ENCODE measurements at places on chromosomes 6 and 20.

GRCh38 chr6:46677314-46677654 lies 10.4 kb upstream of the TDRD6 start:
- DNase-seq: no peak

- DNase-seq: no peak
These were observed 11.2 kb downstream of the CNBD2 start for GRCh38 chr20:35979544-35979943.

- no peak for DNase-seq
These were observed 43.7 kb downstream of the ADNP start for GRCh38 chr20:50887576-50887975.

- no peak for DNase-seq
These were observed 27.2 kb upstream of the SYNJ2 start for GRCh38 chr6:157954150-157955117.

- no peak for DNase-seq
These were observed 154.7 kb downstream of the PHF3 start for GRCh38 chr6:63790334-63790733.

DNA sequence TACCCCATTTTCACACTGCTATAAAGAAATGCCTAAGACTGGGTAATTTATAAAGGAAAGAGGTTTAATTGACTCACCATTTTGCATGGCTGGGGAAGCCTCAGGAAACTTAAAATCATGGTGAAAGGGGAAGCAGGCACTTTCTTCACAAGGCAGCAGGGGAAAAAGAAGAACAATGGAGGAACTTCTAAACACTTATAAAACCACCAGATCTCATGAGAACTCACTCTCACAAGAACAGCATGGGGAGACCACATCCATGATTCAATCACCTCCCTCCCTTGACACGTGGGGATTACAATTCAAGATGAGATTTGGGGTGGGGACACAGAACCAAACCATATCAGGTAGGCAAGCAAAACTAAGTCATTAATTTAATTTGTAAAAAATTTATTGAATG lies 343.2 kb downstream of the FRK start:
- no peak for DNase-seq

DNA sequence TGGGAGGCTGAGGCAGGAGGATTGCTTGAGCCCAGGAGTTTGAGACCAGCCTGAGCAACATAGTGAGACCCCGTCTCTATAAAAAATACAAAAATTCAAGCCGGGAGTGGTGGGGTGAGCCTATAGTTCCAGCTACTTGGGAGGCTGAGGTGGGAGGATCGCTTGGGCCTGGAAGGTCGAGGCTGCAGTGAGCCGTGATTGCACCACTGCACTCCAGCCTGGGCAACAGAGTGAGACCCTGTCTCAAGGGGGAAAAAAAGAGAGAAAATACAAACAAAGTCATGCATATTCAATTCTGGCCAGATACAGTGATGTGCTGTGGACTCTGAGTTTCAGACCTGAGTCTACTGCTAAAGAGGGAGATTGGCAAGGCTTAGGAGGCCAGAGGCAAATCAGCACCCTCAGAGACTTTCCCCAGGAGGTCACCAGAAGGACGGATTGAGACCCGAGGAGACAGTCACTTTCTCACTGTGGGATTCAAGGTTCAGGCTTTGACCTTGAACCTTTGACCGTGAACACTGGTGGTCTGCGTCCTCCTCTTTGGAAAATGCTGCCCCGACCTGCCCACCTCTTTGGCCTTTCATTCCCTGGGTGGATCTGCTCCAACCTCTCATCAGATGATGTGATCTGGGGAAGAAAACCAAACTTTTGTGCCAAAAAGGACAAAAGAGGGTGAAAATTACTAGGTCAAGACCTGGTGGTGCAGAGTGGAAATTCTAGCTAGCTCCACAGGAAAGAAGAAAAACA lies 31.2 kb downstream of the TGM2 start:
- peak; percentile 58 for DNase-seq

DNA sequence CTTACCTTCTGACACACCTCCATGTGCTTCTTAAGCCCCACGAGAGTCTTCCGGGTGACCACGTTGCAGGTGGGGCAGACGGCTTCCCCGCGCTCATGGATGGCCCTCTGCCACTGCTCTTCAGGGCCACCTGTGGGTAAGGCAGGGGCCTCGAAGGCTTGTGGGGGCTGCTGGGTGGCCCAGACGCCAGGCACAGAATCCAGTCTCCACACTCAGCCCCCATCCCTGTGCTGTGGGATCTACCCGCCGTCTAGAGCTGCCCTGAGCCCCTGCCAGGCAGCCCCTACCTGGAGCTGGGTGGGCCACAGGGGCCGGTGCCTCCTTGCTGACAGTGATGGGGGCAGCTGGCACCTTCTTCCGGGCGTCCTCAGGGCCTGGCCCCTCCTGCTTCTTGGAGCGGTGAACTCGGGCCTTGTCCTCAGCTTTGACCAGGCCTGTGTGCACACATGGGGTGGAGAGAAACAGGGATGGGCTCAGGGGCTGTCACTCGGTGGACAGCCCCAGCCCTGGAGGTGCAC lies 5.9 kb downstream of the ZNF512B start:
- DNase-seq: peak; percentile 77

DNA sequence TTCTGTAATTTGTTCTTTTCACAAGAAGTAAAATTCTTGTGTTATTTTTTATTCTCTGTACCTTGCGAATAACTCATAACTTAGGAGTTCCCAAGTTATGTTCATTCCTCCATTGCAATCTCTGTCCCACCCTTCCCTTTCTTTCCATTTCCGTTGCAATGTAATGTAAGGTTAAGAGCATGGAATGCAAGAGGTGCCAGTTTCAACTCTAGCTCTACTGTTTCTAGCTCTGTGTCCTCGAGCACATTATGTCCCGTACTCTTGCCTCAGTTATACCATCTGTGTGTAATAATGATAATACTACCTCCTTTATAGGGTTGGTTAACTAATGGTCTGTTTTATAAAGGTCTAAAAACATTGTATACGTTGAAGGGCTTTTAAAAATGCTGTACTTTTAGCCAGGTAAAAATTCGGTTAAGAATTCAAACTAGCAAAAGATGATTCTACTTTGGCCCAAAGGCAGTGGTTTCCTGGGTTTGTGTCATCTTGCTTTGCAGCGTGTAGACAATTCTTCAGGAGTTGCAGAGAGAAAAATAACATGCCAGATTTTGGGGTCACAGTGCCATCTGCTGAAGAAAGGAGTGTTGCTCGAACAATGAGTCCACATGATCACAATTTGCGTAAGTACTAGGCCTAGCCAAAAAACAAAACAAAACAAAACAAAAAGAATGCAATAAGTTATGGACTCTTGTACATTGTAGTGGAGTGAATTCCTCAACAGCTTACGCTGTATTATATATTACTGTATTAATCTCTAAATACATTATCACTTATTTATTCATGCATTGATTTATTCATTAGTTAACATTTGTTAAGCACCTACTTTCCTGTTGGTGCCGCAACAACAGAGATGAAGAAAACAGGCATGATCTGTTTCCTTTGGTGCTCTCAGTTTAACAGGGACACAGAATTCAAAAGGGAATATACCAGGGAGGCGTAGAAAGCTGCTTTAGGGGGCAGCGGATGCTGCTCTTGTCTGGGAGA lies 10.0 kb upstream of the PFDN4 start:
- DNase-seq: no peak

GRCh38 chr6:162882801-162883481 lies 155.2 kb downstream of the PACRG start:
- DNase-seq: no peak

DNA sequence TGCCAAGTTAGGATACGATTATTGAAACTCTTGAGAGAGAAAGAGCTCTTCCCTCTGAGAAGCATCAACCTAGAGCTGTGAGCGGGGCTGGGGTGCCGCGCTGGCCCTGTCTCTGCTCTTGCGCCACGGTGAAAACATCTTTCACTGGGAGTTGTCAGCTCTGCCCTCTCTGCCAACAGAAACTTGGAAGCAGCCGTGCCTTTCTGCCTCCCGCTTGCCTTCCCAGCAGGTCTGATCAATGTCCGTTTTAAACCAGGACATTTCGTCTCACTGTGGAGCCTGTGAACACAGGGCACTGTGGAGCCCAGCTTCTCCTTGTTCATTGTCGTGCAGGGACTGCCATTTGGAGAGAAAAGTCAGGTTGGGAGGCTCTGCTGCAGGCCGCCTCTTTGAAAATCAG lies 249.2 kb upstream of the PMEPA1 start:
- peak; percentile 42 for DNase-seq

DNA sequence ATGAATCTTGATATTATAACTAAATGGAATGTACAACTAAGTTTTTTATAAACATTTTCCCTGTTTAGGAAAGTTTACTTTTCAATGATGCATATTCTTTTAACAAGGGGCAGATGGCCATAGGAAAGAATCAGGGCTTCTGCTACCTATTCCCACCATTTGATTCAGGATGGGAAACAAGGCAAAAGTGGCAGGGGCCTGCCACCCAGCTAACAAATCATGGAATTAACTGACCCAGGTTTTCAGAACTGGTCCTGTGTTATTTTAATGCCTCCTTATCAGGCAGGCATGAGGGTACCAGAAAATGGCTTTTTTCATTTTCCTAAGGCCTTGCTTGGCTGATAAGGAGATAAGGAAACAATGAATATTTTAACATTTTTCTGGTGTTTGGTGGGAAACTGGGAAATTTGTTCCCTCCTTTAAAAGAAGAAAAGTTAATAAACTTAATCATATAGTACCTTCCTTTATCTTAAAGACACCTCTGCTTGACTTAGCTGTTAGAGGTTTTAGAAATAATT lies 6.7 kb downstream of the POU3F2 start:
- no peak for DNase-seq

GRCh38 chr6:116400328-116400727 lies 29.6 kb downstream of the DSE start:
- no peak for DNase-seq

GRCh38 chr20:37235065-37235464 lies 26.5 kb downstream of the GHRH start:
- no peak for DNase-seq

DNA sequence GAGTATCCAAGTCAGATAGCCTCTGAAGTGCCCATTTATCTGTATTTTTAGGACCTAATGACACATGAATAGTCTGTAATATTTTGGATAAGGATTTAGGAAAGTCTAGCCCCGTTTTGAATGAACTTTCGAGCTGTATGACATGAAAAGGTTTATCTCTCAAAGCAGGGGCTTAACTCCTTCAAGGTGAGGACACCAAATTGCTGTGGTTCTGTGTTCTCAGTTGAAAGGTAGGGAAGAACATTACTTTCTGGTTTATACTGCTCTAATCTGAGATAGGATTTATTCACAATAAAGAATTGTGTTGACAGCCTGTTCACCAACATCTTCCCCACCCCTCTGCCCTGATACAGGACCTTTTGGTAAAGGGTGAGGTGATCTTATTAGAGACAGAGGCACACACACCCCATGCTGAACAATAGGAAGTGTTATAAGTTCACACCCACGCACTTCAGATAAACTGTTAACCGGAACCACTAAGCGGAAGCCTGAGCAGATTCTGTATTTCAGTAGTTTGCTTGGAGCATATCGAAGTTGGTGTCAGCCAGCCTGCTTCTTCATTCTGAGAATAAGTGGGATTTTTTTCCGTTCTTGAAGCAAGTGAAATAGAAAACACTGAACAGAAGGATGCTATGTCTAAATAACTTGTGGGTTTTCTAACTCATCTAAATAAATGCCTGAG lies 223.3 kb downstream of the TMEM242 start:
- no peak for DNase-seq

DNA sequence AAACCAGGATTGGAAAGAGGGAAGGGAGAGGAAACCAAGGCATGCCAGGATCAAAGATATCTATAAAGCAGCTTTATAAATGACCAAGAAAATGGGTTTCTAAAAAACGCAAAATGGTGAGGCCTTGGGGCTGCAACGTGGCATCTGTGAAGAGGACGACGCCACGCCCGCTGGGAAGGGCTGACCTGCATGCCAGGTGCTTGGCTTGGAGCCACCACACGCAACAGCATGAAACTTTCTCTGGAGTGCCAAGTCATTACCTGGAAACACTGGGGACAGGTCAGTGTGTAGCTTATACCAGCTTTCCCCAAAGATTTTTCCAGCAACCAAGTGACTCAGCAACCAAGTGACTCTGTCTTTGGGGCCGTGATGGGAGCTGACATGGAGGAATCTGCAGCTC lies 82.5 kb downstream of the POPDC3 start:
- DNase-seq: no peak

DNA sequence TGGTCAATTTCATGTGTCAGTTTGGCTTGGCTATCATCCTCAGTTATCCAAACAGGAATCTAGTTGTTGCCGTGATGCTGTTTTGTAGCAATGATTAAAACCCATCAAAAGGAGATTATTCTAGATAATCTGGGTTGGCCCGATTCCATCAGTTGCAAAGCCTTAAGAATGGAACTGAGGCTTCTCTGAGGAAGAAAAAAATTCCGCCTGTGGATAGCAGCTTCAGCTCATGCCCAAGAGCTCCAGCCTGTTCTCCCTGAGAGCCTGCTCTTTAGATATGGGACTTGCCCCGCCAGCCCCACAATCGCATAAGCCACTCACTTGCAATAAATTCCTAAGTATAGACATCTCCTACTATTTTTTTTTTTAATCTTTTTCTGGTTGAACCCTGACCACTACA lies 61.5 kb downstream of the SEL1L2 start:
- no peak for DNase-seq

DNA sequence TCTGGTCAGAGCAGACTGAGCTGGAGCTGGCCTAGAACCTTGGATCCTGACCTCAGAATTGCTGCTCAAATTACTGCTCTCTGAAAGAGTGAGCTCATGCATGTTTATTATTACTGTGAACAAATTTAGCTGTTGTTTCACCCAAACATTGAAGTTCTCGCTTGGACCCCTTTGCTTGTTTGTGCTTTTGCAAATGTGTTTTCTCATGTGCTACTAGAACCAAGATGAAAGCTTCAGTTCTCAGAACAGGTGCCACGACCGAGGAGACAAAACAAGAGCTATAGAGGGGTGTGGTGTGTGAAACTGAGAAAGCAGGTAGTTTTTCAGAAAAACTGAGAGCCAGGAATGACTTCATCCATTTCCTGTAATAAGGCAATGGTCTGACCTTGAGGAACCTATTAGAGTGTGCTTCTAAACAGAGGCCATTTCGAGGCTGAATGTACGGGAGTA lies 50.0 kb upstream of the ESR1 start:
- no peak for DNase-seq

DNA sequence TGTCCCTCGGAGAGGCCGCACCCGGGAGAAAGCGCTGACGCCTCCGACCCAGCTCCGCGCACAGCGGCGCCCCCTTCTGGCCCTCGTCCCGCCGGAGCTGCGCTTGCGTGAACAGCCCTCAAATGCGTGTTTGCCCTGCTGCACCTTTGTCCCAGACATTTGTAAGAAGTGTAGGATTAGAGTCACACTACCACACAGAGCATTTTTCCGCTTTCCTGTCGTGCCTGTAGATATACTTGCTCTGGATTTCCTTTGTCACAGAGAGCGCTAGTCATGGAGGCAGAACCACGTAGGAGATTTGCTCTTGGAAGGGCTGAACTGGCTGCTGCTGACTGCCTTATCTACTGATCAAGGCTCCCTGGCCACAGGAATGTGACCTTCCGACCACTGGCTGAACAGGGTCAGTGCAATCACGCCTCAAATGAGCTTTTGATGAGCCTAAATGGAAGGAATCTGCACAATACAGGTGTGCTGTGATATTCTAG lies 62.3 kb downstream of the PAX1 start:
- DNase-seq: no peak

- DNase-seq: no peak
These were observed 7.9 kb downstream of the ZMYND8 start for GRCh38 chr20:47348539-47349142.

Measured in posterior vena cava (tissue), 2 donors.